Left ventricle myocardium inferior (tissue), 1 donor: ENCODE measurements at places on chromosomes 16 and 17. TPM values are rescaled to one million over a fixed set of nuclear protein-coding genes. Genes with fewer than 3 reads are reported as not detected.

GRCh38 chr16:66660422-66661209, 35.9 kb downstream of the CMTM4 start:
- DNase-seq: peak; percentile 60

HID1 gene
- 7.2 TPM for total RNA-seq

C17orf50 gene
- not detected for total RNA-seq

- no peak for DNase-seq
Observed at GRCh38 chr17:68356520-68356919, 65.2 kb downstream of the ARSG start.

GRCh38 chr17:40344421-40345160, 19.9 kb downstream of the GJD3 start:
- no peak for DNase-seq

DNA sequence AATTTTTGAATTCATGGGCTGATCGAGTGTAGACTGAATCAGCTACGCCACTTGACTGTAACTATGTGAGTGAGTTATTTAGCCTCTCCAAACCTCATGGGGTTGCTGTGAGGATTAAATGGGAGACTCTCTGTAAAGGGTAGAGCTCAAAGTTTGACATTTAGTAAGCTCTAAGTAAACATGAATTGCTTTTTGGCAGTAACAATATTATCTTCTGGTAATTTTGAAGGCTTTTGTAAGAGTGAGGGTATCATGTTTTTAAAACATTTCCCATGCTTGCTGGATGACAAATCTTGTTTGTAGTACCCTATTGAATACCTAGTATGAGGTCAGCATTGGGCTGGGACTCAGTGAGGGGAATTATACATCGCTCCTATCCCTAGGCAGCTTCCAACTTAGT, 35.3 kb downstream of the MRTFB start:
- no peak for DNase-seq

- DNase-seq: no peak
Observed at GRCh38 chr17:55872374-55872773, 121.5 kb downstream of the PCTP start.

- DNase-seq: no peak
Observed at GRCh38 chr16:48829336-48830310, 219.6 kb upstream of the N4BP1 start.

KRTAP1-5 gene
- not detected for total RNA-seq

- no peak for DNase-seq
Observed at GRCh38 chr17:41315814-41316445, 420 bp upstream of the KRTAP17-1 start.

DNA sequence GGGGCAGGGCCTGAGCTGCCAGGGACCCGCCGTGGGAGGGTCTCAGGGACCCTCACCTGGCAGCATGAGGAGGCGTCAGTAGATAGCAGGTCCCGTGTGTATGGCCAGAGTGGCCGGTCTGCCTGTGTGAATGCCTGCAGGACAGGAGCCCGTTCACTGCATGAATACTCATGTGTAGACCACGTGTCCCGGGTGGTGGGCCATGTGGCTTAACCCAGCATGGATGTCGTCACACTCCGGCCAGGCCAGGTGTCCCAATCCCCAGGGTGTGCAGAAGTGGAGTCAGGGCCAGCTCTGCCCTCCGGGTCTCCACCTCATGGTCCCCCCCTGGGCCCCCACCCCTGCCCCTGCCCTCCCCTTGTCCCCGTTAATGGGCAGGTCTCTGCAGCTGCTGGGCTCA, 53.7 kb downstream of the BAHCC1 start:
- DNase-seq: no peak

CLEC19A gene
- not detected for total RNA-seq

- no peak for DNase-seq
Observed at GRCh38 chr16:396199-396598, 800 bp upstream of the NME4 start.

C16orf54 gene
- 0.63 TPM for total RNA-seq

DNA sequence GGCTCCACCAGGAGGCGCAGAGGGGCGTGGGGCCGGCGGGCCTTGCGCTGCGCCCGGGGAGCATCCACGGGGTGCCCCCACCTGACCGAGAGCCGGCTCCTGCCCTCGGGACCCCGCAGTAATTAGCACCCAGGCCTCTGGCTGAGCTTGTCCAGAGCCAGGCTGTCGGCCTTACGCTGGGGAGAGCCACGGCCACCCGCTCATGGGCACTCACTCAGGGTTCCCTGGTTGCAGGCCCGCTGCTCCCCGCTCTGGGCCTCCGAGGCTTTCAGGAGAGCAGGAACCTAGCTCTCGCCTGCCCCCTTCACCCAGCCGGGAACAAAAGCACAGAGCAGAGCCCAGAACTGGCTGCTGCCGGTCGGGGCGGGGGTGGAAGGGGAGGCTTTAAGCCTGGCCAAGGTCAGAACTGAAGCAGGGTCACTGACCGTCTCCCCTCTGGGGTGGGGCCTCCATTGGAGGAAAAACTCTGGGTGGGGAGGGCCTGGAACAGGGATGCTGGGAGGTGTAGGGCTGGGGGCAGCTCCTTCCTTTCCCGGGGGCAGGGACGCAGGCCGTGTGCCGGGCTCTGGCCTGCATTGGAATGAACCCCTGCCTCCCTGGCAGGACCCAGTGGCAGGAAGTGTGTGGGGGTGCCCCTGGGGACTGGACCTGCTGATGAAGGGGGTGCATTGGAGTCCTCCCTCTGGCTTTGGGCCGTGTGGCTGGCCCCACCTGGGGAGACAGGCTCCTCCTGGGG, 12.3 kb downstream of the GLIS2 start:
- peak; percentile 83 for DNase-seq

DNA sequence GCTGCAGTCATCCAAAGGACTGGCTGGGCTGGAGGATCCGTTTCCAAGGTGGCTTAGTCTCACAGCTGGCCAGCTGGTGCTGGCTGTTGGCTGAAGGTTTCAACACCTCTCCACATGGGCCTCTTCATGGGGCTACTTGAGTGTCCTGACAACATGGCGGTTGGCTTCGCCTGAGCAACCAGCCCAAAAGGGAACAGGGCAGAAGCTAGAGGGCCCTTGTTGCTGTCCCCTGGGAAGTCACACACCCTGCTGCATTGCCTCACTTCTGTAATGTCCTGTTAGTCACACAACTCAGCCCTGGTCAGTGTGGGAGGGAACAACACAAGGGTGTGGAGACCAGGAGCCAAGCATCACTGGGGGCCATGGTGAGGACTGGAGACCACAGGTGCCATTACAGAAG, 36.6 kb downstream of the C16orf78 start:
- no peak for DNase-seq

DNA sequence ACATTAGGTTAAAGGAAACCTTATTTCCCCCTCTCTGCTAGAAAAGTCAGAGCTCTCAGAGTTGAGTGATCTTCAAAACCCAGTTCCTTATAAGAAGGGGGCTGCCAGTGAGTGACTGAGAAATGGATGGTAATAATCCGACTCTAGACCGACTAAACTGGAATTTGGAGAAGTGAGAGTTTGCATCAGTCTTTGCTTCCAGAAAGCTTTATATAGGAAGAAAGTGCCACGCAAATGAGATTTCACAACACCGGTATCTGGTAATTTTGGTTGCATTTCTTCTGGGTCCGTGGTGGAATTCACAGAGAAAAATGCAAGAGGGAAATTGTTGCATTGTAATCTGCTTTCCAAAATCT, 271.4 kb downstream of the MAF start:
- no peak for DNase-seq

DNA sequence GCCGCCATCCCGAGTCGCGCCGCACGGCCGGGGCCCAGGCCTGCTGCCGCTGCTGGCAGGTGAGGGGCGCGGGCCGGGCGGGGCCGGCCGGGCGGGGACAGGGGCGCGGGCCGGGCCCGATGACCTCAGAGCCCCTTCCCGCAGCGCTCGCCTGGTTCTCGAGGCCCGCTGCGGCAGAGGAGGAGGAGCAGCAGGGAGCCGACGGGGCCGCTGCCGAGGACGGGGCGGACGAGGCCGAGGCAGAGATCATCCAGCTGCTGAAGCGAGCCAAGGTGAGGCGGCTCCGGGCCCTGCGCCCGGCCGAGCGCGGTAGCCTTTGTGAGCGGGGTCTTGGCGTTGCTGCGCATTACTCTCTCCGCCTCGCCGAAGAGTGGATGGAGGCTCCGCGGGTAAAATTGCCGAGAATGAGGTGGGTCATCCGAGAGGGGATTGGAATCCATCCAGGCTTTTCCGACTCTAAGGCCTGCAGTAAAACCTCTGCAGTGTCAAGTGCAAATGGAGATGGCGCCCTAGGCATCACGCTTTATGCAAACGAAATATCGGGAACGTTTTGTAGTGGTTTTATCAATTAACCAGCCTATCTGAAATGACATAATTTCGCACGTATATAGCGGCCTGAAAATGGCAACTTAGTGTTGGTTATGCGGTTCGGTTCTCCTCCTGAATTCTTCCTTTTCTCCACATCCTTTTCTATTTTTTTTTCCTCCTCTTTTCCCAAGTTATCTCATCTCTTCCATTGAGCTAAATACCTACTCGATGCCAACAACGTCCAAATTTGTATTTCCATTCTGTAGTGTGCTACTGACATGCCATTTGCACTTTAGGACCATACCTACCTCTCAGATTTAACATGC, 577 bp downstream of the TTC19 start:
- DNase-seq: peak; percentile 38

DNA sequence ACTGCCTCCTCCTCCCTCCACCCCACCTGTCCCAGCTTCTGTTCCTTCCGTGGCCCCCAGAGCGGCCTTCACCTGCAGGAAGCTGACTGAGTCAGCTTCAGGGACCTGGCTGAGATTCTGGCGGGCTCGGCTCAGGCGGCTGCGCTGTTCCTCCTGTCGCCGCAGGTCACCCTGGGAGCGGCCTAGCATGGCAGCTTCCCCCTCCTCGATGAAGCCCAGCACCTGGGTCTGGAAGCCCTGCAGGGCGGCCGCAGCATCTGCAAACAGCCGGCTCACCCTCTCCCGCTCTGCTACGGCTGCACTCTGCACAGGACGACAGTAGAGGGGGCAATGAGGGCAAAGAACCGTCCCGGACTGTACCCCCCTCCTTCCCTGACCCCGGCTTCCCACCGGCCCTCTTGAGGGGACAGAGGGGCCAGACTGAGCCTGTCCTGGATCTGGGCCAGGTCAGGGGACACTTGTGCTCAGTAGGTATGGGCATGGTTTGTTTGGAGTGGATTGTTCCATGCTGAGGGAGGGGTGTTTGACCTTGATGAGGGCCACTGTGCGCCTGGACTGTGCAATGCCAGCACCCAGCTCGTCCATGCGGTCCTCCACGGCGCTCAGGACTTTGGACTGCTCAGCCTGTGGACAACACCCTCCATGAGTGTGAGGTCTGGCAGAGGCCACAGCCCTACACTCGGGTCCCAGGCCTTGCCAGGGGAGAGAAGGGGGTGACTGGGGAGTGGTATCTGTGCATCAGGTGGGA, 2.0 kb downstream of the TRIM47 start:
- DNase-seq: peak; percentile 51

DNA sequence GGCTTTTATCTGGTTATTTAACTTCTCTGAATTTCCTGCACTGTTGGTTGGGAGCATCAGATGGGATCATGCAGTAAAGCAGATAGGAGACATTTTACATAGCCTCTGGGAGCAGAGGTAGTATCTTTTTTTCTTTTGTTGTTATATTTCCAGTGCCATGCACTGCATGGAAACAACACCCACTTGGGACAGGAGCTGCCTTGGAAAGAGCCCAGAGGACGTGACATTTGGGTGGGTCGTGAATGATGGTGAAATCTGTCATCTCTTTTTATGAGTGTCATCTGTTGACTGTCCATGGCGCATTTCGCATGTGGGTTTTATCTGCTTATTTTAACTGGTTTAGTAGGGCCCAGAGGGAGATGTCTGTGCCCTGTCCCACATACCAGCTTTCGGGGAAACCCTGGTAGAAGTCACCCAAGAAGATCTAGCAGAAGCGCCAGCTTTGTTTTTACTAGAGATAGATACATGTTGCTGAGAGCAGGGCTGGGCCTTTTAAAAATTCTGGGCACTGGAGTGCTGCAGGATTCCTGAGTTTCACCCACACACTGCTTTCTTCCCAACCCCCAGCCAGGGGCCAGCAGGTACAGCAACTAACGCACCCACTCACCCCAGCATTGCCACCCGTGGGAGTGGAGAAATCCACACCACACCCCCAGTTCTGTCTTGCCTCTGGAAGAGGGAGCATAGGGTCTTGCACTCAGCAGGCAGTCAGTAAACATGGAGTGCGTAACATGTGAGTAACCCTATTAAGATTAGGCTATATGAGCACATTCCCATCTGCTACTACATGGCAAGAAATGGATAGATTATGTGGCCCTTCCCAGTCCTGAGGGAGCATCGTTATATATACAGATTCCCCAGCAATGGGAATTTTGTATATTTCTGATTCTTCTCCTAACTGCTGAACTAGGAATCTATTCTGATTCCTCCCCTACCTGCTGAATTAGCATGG, 8.4 kb upstream of the TERF2 start:
- no peak for DNase-seq

DNA sequence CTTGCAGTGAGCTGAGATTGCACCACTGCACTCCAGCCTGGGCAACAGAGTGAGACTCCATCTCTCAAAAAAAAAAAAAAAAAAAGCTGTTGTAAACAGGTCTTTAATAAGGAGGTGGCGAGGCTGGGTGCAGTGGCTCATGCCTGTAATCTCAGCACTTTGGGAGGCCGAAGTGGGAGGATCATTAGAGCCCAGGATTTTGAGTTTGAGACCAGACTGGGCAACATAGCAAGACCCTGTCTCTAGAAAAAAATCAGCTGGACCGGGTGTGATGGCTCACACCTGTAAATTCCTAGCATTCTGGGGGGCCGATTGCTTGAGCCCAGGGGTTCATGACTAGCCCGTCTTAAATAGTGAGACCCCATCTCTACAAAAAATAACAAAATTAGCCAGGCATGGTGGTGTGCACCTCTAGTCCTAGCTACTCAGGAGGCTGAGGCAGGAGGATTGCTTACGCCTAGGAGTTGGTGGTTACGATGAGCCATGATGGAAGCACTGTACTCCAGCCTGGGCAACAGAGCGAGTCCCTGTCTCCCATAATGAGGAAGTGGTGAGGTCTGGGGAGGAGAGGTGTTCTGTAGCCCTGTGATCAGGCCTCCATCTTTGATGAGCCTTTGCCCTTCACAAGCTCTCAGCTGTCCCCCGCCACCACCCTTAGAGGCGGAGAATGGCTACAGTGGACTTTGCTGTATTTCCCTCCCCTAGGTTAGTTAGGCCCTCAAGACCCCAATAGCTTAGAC, 36.2 kb downstream of the ZNF778 start:
- DNase-seq: no peak

DNA sequence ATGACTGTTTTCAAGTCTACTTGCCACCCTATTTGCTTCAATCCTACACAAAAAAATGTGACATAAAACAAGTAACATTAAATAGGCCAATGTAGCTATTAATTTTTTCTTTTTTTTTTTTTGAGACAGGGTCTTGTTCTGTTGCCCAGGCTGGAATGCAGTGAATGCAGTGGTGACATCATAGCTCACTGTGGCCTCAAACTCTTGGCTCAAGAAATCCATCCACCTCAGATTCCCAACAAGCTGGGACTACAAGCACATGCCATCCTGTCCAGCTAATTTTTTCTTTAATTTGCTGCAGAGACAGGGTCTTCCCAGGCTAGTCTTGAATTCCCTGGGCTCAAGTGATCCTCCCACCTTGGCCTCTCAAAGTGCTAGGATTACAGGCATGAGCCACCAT, 29.4 kb downstream of the ANKFY1 start:
- no peak for DNase-seq
